ENCODE measurements at places on chromosomes 1 and 21.

DNA sequence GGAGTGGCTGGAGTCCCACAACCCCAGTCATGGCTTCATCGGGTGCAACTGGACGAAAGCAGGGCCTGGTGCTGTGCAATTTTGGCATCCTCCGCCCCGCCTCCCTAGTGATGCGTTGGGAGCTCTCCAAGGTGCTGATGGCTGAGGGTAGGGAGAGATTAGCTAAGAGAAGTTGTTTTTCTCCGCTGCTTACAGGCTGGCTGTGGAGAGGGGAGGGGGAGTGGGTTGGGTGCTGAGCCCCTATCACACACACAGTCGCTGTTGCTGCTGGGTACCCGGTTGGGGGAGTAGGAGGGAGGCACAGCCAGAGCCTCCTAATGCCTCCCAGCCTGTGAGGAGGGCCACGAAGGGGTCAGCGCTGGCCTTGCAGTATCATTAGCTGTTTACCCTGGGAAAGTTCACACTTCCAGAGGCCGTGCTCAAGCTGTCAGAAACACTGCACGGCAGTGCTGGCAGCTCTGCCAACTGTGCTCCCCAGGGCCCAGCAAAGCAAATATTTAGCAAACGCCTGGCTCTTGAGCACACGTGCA lies 110.0 kb downstream of the GRIK3 start:
- DNase-seq: peak; percentile 71

- no peak for DNase-seq
These were observed 28.1 kb downstream of the RCOR3 start for GRCh38 chr1:211287218-211287617.

DNA sequence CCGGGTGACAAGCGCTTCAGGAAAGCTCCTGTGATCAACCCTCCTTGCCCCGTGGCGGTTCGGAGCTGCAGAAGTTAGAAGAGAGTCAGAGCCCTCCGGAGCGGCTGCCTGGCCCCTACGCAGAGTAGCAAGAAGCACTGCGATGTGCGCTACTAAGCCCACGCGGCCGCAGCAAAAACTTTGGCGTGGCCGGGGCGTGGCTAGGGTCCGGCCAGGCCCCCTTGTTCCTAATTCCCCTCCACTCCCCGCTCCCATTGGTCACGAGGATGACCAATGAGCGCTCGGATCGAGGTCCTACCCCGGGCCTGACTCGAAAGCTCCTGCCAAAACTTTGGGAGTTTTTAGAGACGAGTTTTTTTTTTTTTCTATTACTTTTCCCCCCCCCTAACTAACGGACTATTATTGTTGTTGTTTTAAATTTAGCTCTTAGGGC lies at the start of gene HLX:
Gene HLX (plus strand): TSS at position 368 of the 433 bp plus-strand sequence. CDS start 415 bp downstream, outside the sequence.
- peak; percentile 76 for DNase-seq

DNA sequence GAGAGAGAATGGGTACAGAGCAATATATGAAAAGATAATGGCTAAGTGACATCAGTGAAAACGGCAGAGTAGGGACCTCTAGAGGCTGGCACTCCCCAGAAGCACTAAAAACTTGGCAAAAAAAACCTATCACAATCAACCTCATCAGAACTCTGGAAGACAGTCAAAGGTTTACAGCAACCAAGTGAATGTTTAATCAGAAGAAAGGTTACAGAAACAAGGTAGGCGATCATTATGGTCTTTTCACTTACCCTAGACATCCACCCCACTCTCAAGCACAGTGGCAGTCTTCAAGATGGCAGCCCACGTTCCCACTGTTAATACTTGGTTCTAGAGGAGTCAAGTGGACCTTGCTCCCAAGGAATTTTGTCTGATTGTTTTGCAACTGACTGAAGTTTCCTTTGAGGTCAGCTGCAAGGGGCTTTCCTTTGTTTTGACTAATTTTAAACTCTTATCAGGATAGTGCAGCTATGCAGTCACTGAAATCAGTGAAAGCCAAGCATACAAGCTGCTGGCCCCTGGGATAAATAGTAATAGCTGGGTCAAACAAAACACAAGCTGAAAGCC lies 7.2 kb downstream of the KIFAP3 start:
- DNase-seq: no peak

- DNase-seq: no peak
These were observed 778 bp downstream of the EVI5 start for GRCh38 chr1:92784021-92784638.
